ENCODE measurements at places on chromosomes 6 and 20.

DNA sequence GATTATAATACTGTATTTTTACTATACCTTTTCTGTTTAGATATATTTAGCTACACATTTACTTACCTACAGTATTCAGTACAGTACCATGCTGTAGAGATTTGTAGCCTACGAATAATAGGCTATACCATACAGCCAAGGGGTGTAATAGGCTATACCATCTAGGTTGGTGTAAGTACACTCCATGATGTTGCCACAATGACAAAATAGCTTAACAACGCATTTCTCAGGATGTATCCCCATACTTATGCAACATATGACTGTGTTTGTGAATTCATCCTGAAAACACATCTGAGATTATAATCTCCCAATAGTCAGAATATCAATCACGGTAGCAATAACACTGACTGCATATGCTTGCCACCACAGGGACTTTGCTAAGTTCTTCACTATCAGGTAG lies 20.7 kb downstream of the B4GALT5 start:
- DNase-seq: no peak

DNA sequence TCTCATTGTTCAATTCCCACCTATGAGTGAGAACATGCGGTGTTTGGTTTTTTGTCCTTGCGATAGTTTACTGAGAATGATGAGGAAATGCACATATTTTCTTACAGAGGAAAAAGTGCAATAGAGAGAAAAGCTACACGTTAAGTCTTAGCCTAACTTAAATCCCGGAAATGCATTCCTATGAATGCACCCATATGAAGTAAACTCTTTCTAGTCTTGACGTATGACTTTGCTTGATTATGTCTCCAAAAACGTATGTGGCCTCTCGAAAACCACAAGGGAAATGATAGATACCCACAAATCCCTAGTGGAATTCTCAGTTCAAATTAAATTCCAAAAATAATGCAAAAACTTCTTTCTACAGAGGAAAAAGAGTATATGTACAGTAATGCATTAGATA lies 90.7 kb upstream of the SASH1 start:
- no peak for DNase-seq

- DNase-seq: peak; percentile 48
Measured at GRCh38 chr20:45415822-45416637, at the start of gene PIGT. Gene PIGT, plus strand, starts transcription at chr20:45416141. Its CDS starts 16 bp downstream, at chr20:45416157.

DNA sequence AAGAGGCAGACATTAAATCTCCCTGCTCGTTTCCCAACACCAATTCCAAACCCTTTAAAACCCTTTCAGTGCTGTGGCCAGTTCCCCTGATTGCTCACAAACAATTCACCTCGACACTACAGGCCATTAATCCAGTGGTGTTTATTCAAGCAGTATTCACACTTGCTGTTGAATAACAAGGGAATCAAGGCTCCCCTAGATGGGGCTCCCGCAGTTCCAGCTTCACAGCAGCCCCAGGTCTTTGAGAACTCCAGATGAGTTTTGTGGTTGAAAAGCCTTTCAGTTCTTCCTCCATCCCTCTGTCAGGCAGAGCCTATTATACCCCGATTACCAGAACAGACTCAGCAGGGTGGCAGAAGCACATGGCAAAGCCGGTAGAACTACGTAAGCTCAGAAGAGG lies 36.2 kb downstream of the JAG1 start:
- DNase-seq: no peak

GRCh38 chr20:53513489-53514298 lies 79.9 kb downstream of the ZNF217 start:
- no peak for DNase-seq

GRCh38 chr6:29924287-29924686 lies 18.0 kb upstream of the HLA-A start:
- no peak for DNase-seq

- DNase-seq: no peak
Measured at GRCh38 chr20:17699931-17700351, at the start of gene BANF2. Gene BANF2, plus strand, starts transcription at chr20:17699966. Its CDS starts 25,060 bp downstream, at chr20:17725026.

- no peak for DNase-seq
Measured at GRCh38 chr6:133171989-133172604, 69.1 kb upstream of the EYA4 start.

DNA sequence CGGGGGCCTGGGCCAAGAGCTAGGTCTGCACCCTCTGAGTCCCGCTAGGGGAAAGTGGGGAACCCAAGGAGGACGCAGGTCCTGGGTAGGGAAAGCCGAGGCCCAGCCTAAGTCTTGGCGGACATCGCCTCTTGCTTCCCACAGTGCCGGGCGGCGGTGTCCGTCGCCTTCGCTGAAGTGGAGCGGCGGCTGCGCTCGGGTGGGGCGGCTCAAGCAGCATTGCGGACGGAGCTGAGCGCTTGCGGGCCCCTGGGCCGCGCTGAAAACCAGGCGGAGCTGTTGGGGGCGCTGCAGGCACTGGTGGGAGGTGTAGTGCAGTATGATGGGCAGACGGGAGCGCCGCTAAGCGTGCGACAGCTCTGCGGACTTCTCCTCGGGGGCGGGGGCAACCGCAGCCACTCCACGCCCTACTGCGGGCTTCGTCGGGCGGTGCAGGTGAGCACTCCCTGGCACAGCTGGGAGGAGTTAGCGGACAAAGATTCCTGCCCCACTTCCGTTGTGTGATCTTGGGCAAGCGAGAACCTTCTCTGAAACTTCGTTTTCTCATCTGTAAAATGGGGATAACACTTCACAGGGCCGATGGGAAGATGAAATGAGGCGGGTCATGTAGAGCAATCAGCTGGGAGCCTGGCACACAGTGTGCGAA lies 4.2 kb downstream of the PRSS16 start:
- no peak for DNase-seq

- DNase-seq: no peak
Measured at GRCh38 chr6:75673884-75674283, 72.2 kb downstream of the SENP6 start.

GRCh38 chr6:133918208-133918930 lies 29.5 kb downstream of the TCF21 start:
- DNase-seq: no peak

DNA sequence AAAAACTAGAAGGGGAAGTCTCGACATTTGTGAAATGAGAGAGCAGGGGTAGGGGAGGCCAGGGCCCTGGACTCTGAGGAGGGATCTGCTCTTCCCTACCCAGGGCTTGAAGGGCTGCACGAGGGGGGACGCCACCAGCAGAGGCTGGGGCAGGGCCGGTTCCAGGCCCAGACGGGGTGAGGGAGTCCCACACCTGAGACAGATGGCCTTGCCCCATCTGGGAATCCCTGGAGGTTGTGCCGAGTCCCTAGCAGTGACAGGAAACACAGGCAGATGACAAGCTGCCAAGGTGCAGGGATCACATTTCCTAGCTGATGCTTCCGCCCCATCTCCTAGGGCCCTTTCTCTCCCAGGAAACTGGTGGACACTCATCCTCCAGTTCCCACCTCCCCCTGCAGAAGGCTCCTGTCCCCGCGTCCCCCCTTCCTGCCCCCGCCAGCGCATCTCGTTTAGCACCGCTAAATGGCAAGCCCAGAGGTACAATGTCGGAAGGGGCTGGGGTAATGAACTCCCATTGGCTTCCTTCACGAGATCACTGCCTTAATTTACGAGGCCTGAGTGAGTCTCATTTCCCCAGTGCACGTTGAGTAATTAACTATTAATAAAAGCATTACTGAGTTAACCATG lies 35.2 kb upstream of the CDH22 start:
- DNase-seq: no peak

GRCh38 chr6:11033825-11034224 lies 10.3 kb downstream of the ELOVL2 start:
- DNase-seq: no peak

DNA sequence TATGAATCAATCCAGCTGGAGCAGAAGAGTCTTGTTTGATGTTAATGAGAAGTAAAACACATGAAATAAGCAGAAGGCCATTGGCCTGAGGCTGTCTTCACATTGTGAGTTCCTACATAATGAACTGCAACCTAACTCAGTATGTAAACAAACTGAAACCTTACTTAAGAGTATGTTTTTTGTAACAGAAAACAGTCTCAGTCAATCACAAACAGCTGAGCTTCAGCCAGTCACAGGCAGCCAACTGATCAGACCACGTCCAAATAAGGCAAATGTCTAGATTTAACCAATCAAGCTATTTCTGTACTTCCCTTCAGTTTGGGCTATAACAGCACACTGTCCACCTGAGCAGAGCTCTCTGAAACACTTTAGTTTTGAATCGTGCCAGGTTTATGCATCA lies 234.7 kb downstream of the TRDN start:
- no peak for DNase-seq

DNA sequence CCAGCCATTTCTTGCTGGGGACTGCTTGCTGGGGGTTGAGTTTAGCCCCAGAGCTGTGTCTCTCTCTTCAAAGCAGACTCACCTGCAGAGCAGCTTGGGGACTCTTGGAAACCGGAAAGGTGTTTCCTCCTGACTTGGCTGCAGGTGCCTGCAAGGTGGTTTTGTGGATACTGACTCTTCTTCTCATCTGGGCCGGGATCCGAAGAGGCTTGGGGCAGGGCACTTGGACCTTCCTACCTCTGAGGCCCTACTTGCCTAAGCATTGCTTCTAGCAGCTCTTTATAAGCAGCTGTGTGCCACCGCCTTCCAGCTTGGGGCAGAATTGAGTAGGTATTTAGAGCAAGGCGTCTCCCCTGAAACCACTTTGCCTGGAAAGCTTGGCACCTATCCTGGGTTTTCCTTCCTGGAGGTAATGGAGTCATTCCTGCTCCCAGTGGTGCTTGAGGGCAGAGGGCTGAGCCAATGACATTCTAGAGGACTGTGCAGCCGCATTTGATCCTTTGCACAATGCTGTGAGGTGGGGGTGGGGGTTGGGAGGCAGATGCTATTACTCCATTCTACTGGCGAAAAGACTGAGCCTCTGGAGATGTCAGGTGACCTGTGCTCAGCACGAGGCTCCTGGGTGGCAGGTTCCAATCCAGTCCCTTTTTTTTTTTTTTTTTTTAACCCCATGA lies 3.4 kb upstream of the CTSZ start:
- no peak for DNase-seq

GRCh38 chr6:6665555-6666243 lies 77.2 kb downstream of the LY86 start:
- no peak for DNase-seq

- no peak for DNase-seq
Measured at GRCh38 chr20:63814891-63815614, 16.0 kb downstream of the ZBTB46 start.

- DNase-seq: no peak
Measured at GRCh38 chr6:47165918-47166317, 123.8 kb upstream of the ADGRF1 start.

- DNase-seq: no peak
Measured at GRCh38 chr6:169300916-169301315, 47.3 kb upstream of the THBS2 start.

DNA sequence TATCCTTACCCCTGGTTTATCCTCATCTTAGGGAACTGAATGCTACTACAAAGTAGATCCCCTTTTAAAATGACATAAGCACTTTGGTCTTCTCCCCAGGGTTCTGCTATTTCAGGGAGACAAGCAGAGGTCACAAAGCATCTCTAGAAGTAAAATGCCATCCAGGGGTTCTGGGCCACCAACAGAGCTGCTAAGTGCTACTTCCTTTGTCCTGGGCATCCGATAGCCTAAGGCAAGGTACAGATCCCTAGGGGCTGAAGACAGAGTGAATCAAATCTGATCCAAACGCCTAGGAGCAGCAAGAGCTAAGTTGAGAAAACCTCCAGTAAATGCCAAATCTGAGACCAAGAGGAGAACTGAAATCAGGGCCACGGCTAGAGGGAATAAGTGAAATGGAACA lies 161.2 kb downstream of the PTPRT start:
- DNase-seq: no peak

- no peak for DNase-seq
Measured at GRCh38 chr20:45998761-45999160, 9.9 kb upstream of the MMP9 start.

DNA sequence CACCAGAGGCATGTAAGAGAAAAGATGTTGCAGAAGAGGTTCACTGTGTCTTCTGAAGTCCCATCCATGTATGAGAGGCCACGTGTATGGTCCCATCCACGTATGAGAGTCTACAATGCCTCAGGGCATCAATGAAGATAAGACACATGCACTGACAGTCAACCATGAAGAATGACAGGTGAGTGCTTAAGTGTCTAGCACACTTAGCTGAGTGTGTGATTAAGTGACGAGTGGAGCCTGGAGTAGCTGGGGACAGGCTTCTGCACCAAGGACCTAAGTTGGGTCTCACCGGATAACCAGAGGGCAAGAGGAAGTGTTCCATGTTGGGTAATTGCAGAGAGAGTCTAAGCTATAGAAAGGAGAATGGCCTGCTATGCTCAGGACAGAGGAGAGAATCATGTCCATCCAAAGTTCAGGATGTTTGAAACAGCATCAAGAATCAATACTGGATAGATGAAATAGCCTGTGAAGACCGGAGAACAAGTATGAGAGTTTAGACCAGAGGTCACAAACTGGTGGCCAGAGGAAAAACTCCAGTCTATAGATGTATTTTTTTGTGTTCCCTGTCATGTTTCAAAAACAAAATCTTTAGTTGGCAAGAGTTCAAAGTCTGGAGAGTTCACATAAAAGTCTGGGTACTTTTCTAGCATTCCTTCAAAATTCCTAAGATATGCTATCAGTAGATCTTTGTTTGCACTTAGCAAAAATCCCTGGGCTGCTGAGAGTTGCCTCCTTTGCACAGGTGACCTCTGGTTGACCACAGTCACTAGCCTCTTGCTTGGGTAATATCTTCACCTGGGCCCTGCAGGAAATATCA lies 165.8 kb downstream of the KIF16B start:
- DNase-seq: no peak

- no peak for DNase-seq
Measured at GRCh38 chr6:3159805-3160781, 2.7 kb upstream of the TUBB2A start.

DNA sequence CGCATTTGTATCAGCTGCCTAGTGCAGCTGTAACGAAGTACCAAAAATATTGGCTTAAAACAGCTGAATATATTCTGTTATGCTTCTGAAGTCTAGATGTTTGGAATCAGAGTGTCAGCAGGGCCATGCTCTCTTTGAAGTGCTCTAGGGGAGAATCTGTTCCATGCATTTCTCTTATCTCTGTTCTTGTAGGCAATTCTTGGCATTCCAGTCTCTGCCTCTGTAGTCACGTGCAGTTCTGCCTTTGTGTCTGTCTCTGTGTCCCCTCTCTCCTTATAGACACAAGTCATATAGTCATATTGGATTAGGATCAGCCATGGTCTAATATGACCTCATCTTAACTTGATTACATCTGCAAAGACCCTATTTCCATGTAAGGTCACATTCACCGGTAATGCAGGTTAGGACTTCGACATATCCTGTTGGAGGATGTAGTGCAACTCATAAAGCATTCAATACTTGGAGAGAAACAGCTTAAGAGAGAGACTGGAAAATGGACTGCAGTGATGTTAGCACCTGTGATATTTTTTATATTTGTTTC lies 18.6 kb downstream of the FAM83B start:
- no peak for DNase-seq

DNA sequence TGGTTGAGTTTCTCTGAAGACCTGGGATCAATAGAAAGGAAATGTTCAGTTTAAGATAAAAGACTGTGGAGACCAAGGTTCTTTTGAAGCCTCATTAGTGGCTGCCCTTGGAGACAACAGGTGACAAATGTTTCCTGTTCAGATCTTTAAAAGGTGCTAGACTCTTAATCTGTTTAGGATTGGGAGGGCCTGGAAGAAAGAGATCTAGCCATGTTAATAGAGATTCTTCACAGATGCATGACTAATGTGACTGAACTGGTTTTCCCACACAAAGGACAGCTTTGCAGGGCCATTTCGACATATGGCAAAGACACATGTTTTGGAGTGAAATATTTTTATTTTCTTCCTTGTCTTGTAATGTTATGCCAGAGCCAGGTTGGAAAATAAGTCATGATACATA lies 82.2 kb downstream of the WDR27 start:
- no peak for DNase-seq

GRCh38 chr20:25230166-25230831 lies 17.6 kb upstream of the PYGB start:
- no peak for DNase-seq

All from C1 segment of cervical spinal cord (tissue), 14 donors.